ENCODE measurements at places on chromosomes 3 and 15. TPM values are rescaled to one million over a fixed set of nuclear protein-coding genes. Genes with fewer than 3 reads are reported as not detected.

Gene TUSC7
- total RNA-seq: not detected

DNA sequence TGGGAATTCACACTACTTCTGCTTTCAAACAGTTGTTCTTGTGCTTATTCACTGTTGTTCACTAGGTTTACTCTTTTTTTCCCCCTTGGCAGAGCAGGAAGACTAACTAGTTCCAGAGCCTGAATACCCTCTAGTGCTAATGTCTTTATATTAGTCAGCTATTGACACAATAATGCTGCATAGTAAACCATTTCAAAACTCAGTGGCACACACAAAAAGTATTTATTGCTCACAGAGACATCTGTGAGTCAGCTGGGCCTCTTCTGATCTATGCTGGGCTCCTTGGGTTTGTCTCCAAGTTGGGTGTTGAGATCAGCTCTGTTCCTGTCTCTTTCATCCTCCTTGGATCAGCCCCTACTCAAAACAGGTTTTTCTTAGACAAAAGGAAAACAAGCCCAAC, 51.1 kb downstream of the RSRC1 start:
- H3K4me1 ChIP-seq: peaks cover 4% of the 10 kb centered on the region
- no peaks in the 10 kb centered on the region for H3K27me3 ChIP-seq
- H3K27ac ChIP-seq: no peak overlapping the region
- no peak for DNase-seq

Gene CLDN16
- total RNA-seq: not detected

DNA sequence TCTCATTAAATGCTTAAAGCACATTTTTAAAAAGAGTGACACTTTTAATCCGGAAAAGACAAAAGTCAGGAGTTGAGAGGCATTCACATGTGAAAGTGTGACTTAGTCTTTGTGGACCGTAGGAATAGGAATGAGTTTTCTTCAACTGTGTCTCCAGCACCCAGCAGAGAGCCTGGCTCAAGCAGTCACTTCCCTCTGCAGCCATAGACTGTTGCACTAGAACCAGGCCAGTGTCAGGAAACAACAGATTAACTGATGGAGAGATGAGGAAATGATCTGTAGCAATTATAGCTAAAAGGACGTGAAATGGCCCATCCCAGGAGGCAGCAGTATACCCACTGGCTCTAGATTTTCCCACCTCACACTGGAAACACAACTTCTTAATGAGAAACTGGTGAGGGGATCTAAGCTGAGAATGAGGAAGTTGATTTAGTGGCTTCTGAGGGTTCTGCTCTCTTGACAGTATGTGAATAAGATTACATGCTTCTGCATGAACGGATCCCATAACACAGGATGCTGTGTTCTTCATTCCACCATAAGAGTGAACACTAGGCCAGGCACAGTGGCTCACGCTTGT, 19.8 kb downstream of the CFAP92 start:
- H3K4me3 ChIP-seq: no peak overlapping the region
- H3K27me3 ChIP-seq: peaks cover 21% of the 10 kb centered on the region
- peaks cover 3% of the 10 kb centered on the region for H3K4me1 ChIP-seq
- no peaks in the 10 kb centered on the region for H3K36me3 ChIP-seq

- no peaks in the 10 kb centered on the region for H3K36me3 ChIP-seq
- no peak for DNase-seq
- no peaks in the 10 kb centered on the region for H3K4me1 ChIP-seq
- no peak overlapping the region for H3K27ac ChIP-seq
Observed at GRCh38 chr15:33508703-33509102, 197.9 kb downstream of the RYR3 start.

DNA sequence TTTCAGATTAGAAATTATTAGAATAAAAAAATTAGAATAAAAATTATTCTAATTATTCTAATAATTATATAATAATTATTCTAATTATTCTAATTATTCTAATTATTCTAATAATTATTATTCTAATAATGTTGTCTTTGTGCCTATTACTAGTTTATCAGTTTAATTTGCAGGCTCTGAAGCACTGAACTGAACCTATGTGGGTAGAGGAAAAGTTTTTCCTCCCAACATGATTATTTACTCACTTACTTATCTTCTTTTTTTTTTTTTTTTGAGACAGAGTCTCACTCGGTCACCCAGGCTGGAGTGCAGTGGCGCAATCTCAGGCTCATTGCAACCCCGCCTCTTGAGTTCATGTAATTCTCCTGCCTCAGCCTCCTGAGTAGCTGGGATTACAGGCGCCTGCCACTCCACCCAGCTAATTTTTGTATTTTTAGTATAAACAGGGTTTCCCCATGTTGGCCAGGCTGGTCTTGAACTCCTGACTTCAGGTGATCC, 39.7 kb upstream of the C15orf39 start:
- H3K27ac ChIP-seq: no peak overlapping the region
- H3K4me3 ChIP-seq: no peak overlapping the region
- peaks cover 3% of the 10 kb centered on the region for H3K36me3 ChIP-seq
- peaks cover 8% of the 10 kb centered on the region for H3K4me1 ChIP-seq
- no peak for DNase-seq

DNA sequence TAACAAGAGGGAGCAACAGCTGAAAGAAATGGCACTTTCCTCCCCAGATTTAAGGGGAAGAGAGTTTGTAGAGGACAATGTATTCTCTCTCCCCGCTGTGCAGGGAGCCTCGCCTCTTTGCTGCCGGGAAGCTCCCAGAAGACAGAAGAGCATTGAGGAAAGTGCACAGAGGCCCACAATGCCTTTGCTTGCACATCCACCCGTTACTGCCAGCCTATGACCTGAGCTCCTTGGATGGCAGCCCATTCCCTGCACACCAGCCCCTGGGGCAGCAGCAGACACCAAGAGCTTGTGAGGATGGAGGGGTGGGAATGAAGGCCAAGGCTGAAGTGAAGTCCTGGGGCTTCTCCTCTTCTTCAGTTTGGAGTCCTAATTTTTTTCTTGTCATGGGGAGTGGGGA, 67.0 kb downstream of the CLDN11 start:
- no peak for DNase-seq
- no peak overlapping the region for H3K27ac ChIP-seq
- peaks cover 9% of the 10 kb centered on the region for H3K27me3 ChIP-seq
- H3K36me3 ChIP-seq: no peaks in the 10 kb centered on the region
- H3K4me3 ChIP-seq: no peak overlapping the region

GRCh38 chr3:139534455-139534812, 5.1 kb downstream of the RBP1 start:
- no peak for DNase-seq
- no peaks in the 10 kb centered on the region for H3K36me3 ChIP-seq
- H3K4me3 ChIP-seq: no peak overlapping the region
- peaks cover 20% of the 10 kb centered on the region for H3K27me3 ChIP-seq

DNA sequence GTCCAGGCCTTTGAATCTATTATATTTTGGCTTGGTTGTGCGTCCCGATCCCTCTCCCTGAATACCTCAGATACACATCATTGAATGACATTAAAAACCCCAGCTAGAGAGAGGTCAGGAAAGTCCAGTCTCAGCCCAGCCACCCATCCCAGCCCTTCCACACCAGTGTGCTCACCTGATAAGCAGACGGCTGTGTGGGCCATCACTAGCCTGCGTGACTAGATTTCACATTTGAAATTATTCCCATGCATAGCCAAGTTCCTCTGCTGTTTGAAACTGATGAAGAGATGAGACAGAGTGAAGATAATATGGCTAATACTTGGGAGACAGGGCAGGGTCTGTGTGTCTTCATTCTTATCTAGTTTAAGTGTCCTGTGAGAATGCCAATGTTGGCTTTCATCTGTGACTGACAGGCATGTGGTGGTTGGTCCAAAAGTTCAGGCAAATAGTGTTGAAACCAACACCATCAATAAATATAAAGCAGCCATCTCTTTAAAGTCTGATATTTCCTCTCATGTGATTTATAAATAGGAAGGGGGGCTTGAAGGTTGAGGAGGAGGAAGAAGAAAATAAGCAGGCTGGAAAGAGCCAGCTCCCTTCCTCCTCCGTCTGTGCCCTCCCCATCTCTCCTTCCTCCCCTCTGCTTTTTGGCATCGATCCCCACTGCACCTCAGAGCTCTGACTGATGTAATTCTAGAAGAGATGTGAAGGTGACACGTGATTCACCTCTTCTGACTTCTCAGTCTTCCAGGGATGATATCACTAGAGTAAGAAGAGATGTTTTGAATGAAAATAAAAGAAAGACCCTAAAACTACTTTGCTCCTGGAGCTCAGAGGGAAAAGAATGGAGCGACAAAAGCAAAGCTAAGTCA, 5.1 kb downstream of the FAM43A start:
- H3K4me3 ChIP-seq: no peak overlapping the region
- peaks cover 15% of the 10 kb centered on the region for H3K4me1 ChIP-seq
- DNase-seq: no peak
- H3K36me3 ChIP-seq: peaks cover 3% of the 10 kb centered on the region
- H3K27me3 ChIP-seq: peaks cover 38% of the 10 kb centered on the region

- no peak for DNase-seq
- no peak overlapping the region for H3K4me3 ChIP-seq
- H3K27ac ChIP-seq: peak overlapping the region; percentile 73
- peaks cover 54% of the 10 kb centered on the region for H3K36me3 ChIP-seq
- peaks cover 20% of the 10 kb centered on the region for H3K4me1 ChIP-seq
Observed at GRCh38 chr15:25832158-25832557, 31.0 kb downstream of the ATP10A start.

DNA sequence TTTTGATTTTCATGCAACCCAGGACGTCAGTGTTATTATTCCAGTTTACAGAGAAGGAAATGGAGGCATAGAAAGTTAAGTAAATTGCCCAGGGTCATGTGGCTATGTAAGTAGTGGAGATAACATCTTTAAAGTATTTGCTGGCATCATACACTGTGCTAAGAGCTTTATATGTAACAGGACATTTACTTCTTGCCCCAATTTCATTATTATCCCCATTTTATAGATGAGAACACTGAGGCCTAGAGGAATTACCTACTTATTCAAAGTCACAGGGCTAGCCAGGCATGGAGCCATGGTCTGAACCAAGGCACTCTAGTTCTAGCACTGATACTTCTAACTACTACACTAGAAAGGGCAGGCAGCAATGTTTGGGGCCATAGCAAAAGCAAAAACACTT, 107.3 kb upstream of the ANKRD28 start:
- H3K4me3 ChIP-seq: no peak overlapping the region
- H3K4me1 ChIP-seq: no peaks in the 10 kb centered on the region
- DNase-seq: no peak
- no peak overlapping the region for H3K27ac ChIP-seq

Gene SNTN
- total RNA-seq: not detected

- peak overlapping the region; percentile 94 for H3K4me3 ChIP-seq
- H3K4me1 ChIP-seq: peaks cover 49% of the 10 kb centered on the region
- DNase-seq: no peak
- H3K36me3 ChIP-seq: peaks cover 44% of the 10 kb centered on the region
- no peaks in the 10 kb centered on the region for H3K27me3 ChIP-seq
- peak overlapping the region; percentile 33 for H3K27ac ChIP-seq
Observed at GRCh38 chr3:153165261-153165681, 3.2 kb downstream of the RAP2B start.

GRCh38 chr15:80873366-80873952, 94.3 kb downstream of the CEMIP start:
- DNase-seq: no peak
- H3K27me3 ChIP-seq: no peaks in the 10 kb centered on the region
- no peak overlapping the region for H3K27ac ChIP-seq
- H3K4me1 ChIP-seq: no peaks in the 10 kb centered on the region
- H3K4me3 ChIP-seq: no peak overlapping the region

- no peak overlapping the region for H3K27ac ChIP-seq
- peaks cover 3% of the 10 kb centered on the region for H3K27me3 ChIP-seq
- no peak overlapping the region for H3K4me3 ChIP-seq
- DNase-seq: no peak
- peaks cover 19% of the 10 kb centered on the region for H3K4me1 ChIP-seq
- no peaks in the 10 kb centered on the region for H3K36me3 ChIP-seq
Observed at GRCh38 chr15:43242616-43243015, 21.8 kb upstream of the EPB42 start.

DNA sequence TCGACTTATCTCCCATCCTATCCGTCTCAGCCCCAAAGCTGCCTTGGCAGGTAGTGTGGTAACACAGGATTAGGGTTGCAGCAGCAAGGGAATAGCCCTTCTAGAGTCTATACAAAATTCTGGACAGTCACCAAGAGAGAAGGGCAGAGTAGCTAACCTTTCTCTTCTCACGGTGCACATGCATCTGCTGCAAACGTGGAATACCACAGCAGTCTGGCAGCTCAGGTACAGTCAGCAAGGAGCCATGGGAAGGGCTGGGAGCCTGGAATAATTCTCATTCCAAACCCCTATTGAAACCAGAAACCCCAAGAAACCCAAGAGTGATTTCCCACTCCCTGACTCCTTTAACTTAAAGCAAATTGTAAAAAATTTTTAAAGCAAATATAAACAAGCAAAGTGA, 92.3 kb upstream of the THRB start:
- H3K27me3 ChIP-seq: no peaks in the 10 kb centered on the region
- H3K27ac ChIP-seq: no peak overlapping the region
- no peak overlapping the region for H3K4me3 ChIP-seq
- no peaks in the 10 kb centered on the region for H3K36me3 ChIP-seq
- H3K4me1 ChIP-seq: no peaks in the 10 kb centered on the region

DNA sequence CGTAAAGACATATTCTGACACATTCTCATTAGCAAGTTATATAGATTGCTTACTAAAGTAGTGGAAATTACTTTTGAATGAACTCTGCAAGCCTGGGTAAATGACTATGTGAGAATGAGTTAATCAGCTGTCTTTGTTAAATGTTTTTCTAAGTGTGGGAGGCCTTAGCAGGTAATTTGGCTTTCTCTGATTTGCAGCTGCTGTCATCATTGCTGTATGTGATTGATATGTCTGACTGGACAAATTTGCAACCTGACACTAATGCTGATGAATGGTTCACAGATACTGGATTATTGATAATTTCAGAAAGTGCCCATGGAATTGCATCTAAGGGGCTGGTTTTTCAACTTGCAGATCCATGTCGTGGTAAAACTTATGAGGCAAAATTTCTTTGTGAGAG, 372.2 kb upstream of the SGO1 start:
- no peaks in the 10 kb centered on the region for H3K36me3 ChIP-seq
- no peak overlapping the region for H3K27ac ChIP-seq
- no peaks in the 10 kb centered on the region for H3K4me1 ChIP-seq
- no peak overlapping the region for H3K4me3 ChIP-seq
- no peaks in the 10 kb centered on the region for H3K27me3 ChIP-seq

DNA sequence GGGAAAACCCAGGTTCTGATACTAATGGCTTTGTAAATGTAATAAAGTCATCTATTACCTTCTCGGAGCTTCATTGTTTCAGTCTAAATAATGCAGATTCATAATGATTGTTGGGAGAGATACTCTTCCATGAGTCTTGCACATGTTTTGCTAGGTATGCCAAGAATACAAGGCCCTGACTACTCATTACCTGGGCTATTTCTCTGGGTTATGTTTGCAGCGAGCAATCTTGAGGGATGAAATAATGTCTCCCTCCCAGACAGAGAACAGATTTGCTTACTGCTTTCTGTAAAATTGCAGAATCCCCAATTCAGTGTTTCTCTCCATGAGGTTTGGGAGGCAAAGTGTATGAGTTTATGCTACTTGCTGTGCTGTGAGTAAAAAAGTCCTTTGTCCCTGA, 6.2 kb upstream of the CLASP2 start:
- peaks cover 6% of the 10 kb centered on the region for H3K27me3 ChIP-seq
- DNase-seq: no peak
- no peaks in the 10 kb centered on the region for H3K36me3 ChIP-seq

- no peaks in the 10 kb centered on the region for H3K27me3 ChIP-seq
- H3K4me1 ChIP-seq: peaks cover 34% of the 10 kb centered on the region
Observed at GRCh38 chr3:151267066-151267465, 11.3 kb downstream of the P2RY14 start.

All from activated T-helper 2 cell treated with anti-CD3 and anti-CD28 coated beads, Interferon-gamma antibody, Interleukin-2, Interleukin-4, amounts not matched to agents 10 μg/mL and 5 μg/mL and 100 μg/mL, durations not matched to agents 14 hours and 24 hours and 36 hours (primary cell).